ENCODE measurements at places on chromosomes 7 and 10.

DNA sequence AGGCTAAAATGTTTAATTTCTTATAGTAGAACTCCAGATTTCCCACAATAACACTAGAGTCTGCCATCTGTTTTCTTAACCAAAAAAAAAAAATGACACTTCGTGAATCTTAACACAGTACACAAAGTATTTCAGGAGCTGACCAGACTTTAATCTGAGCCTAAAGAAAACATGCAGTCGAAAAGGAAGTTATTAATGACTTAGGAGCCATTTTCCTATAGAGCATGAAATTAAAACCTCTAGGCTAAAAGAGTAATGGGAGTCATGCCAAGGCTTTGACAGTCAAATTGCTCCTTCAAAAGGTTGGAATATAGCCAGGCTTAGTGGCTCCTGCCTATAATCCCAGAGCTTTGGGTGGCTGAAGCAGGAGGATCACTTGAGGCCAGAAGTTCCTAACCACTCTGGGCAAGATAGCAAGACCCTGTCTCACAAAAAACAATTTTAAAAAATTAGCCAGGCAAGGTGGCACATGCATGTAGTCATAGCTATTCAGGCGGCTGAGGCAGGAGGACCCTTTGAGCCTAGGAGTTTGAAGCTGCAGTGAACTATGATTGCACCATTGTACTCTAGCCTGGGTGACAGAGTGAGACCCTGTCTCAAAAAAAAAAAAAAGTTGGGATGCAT, 13.6 kb downstream of the MICU1 start:
- peak; percentile 70 for DNase-seq

- DNase-seq, result no peak
These were observed 616.0 kb downstream of the GATA3 start for GRCh38 chr10:8670461-8670860.

GRCh38 chr7:17022920-17023319, 141.1 kb upstream of the AGR3 start:
- DNase-seq, result no peak

DNA sequence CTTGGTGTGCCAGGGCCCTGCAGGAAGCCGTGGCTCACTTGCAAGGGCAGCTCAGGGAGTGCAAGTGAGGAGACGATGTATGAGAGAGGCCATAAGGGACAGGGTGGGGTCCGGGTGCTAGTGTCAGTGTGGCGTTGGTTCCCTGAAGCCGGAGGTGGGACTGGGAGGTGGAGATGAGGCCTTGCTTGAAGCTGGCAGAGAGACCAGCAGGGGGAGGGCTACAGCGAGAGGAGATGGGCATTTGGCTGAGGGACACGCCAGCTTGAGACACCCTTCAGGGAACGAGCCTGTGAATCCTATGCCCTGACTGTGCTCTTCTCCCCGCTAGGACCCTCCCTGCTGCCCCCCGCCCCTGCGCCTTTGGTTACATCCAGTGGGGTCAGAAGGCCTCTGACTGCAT, 529.1 kb downstream of the TCERG1L start:
- DNase-seq, result no peak

- no peak for DNase-seq
These were observed 145.7 kb downstream of the EGFR start for GRCh38 chr7:55164527-55164926.

DNA sequence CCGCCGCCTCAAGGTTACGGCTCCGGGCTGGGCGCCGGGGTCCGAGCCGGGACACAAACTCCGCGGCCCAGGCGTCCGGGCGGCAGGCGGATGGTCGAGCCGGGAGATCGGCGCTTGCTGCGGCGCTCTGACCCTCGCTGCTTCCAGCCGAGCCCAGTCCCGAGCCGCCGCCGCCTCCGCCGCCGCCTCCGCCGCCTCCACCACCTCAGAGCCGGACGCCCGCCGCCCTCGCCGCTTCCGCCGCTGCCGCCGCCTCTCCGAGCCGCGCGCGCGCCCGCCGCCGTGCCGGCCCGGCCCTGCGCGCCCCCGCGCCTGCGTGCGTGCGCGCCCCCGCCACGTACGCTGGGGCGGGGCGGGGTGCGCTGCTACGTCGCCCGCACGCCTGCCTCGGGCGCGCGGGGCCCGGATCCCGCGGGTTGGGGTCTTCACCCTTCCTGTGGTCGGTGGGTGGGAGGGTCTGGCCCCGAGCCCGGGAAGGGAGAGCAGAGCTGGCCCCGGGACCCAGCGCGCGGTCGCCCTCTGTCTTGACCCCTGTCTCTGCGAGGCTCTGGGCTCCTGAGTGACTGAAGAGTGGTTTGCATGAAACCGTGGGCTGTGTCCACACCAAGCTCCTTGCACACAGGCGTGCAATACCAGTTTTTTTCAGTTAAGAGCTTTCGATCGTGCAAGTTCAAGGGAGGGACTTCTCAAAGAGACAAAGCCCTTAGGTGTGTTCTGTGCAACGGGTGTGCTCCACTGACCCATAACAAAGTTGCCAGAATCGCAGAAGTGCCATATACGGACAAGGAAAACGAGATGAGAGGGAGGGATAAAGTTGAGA, at the start of gene SMURF1:
TSS of gene SMURF1 (minus strand) at position 256 of the 820 bp plus-strand sequence. CDS start 328 bp downstream, outside the sequence.
- DNase-seq, result no peak

DNA sequence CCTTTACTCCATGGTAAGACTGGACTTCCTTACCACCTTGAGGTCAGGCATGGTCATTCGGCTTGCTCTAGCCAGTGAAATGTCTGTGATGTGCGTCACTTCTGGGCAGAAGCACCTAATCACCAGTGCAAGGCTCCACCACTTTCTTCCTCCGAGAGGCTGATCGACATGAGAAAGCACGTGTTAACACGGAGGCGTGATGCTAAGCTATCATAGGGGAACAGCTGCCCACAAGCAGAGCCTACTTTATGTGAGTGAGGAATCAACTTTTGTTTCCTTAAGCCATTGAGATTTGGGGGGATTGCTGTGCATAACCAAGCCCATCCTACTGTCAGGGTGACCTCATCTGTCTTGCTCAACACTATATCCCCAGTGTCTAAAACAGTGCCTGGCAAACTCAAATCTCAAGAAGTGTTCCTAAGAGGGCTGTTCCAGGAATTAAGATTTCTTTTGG, 23.1 kb upstream of the SAR1A start:
- DNase-seq, result no peak

Measured in NCI-H2029 treated with DMSO at 0.1 percent for 48 hours (cell line).